ENCODE measurements at places on chromosomes 3 and 15. TPM values are rescaled to one million over a fixed set of nuclear protein-coding genes. Genes with fewer than 3 reads are reported as not detected.

The MRPL46 gene
- 51.7 TPM for total RNA-seq

The FES gene
- 0.84 TPM for total RNA-seq

The MESP1 gene
- total RNA-seq, result 6.8 TPM

The PPCDC gene
- total RNA-seq, result 17.3 TPM

The CCDC39 gene
- total RNA-seq, result not detected

The MYZAP gene
- total RNA-seq, result 1.3 TPM

The RTP4 gene
- not detected for total RNA-seq

The MLF1 gene
- 27.0 TPM for total RNA-seq

The CHRD gene
- 0.35 TPM for total RNA-seq

The FBXO40 gene
- total RNA-seq, result not detected

The PGBD4 gene
- 1.2 TPM for total RNA-seq

The DUOXA2 gene
- total RNA-seq, result not detected

The TRIM71 gene
- total RNA-seq, result not detected

The ATOSA gene
- 9.3 TPM for total RNA-seq

The GOLGA8O gene
- total RNA-seq, result 0.17 TPM

The DNAH1 gene
- 0.78 TPM for total RNA-seq

The IGF2BP2 gene
- total RNA-seq, result 14.0 TPM

The PCSK6 gene
- 12.1 TPM for total RNA-seq

The TMC3 gene
- not detected for total RNA-seq

The HERC2 gene
- total RNA-seq, result 47.5 TPM

The CPLX3 gene
- 0.06 TPM for total RNA-seq

The MOBP gene
- total RNA-seq, result not detected

The TMOD2 gene
- 2.0 TPM for total RNA-seq

The MYH15 gene
- 0.08 TPM for total RNA-seq

The ACTRT3 gene
- 3.0 TPM for total RNA-seq

The CPB1 gene
- total RNA-seq, result not detected

The MB21D2 gene
- 6.0 TPM for total RNA-seq

The ST3GAL6 gene
- 1.4 TPM for total RNA-seq

The SLC22A14 gene
- 0.05 TPM for total RNA-seq

The RFC4 gene
- total RNA-seq, result 43.8 TPM

The PLCH1 gene
- total RNA-seq, result 1.1 TPM

The FAM240A gene
- not detected for total RNA-seq

The KCNMB3 gene
- total RNA-seq, result 1.7 TPM

The CHRNA7 gene
- total RNA-seq, result 3.5 TPM

The RHCG gene
- 41.8 TPM for total RNA-seq

The ANKRD34C gene
- not detected for total RNA-seq

The PPM1L gene
- 0.91 TPM for total RNA-seq

The MCF2L2 gene
- total RNA-seq, result 0.13 TPM

The PRR20G gene
- total RNA-seq, result 1.1 TPM

The SCN11A gene
- not detected for total RNA-seq

The HEG1 gene
- total RNA-seq, result 13.8 TPM

The RAB43 gene
- 5.4 TPM for total RNA-seq

The JMJD7 gene
- total RNA-seq, result 4.2 TPM

The TIMP4 gene
- 13.6 TPM for total RNA-seq

The ALG1L2 gene
- total RNA-seq, result not detected

The SERPINI1 gene
- 2.8 TPM for total RNA-seq

The DHX36 gene
- 59.9 TPM for total RNA-seq

The HIGD1A gene
- total RNA-seq, result 74.1 TPM

The LRRC58 gene
- 17.4 TPM for total RNA-seq

The CBLB gene
- total RNA-seq, result 12.4 TPM

The SLC38A3 gene
- total RNA-seq, result 0.12 TPM

The TMEM40 gene
- 0.15 TPM for total RNA-seq

The EPHB1 gene
- 0.05 TPM for total RNA-seq

The SLC27A2 gene
- total RNA-seq, result 32.9 TPM

The FGD5 gene
- not detected for total RNA-seq

The TM4SF18 gene
- 32.0 TPM for total RNA-seq

The CEP152 gene
- 3.9 TPM for total RNA-seq

All from A549 treated with Hydrocortisone at 1 μM for 4 hours (cell line).